IMR-90 (cell line): ENCODE measurements at places on chromosomes 4 and X. TPM values are rescaled to one million over a fixed set of nuclear protein-coding genes. Genes with fewer than 3 reads are reported as not detected.

DNA sequence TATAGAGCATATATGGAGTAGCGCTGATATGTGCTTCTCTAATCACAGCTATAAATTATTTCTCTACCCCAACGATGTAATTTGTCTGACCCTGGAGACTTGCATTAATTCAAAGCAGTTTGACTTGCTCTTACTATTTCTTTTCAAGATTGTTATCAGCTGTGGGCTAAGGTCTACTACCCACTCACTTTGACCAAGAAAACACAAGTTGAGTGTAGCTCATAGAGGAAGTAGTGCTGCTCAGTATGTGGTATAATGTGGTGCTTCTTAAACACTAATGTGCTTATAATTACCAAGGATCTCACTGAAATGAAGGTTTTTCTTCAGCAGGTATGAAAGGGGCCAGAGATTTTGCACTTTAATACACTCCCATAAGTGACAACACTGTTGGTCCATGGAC is 70.1 kb downstream of the INPP4B start:
- no peak for DNase-seq

GRCh38 chr4:93983140-93983539 is 154.6 kb downstream of the ATOH1 start:
- DNase-seq, result no peak

CD40LG gene
- not detected in 2 replicates for total RNA-seq

MAGEE2 gene
- total RNA-seq, result not detected in 2 replicates

CFAP99 gene
- not detected in 2 replicates for total RNA-seq
